ENCODE measurements at places on chromosomes 5 and 9. TPM values are rescaled to one million over a fixed set of nuclear protein-coding genes. Genes with fewer than 3 reads are reported as not detected.

GRCh38 chr9:33375238-33375840, 27.0 kb downstream of the AQP7 start:
- H3K27ac ChIP-seq: peak overlapping the region; percentile 8
- H3K4me1 ChIP-seq: no peaks in the 10 kb centered on the region
- H3K4me3 ChIP-seq: peak overlapping the region; percentile 40
- peak; percentile 71 for DNase-seq
- no peaks in the 10 kb centered on the region for H3K36me3 ChIP-seq
- H3K27me3 ChIP-seq: no peaks in the 10 kb centered on the region

DNA sequence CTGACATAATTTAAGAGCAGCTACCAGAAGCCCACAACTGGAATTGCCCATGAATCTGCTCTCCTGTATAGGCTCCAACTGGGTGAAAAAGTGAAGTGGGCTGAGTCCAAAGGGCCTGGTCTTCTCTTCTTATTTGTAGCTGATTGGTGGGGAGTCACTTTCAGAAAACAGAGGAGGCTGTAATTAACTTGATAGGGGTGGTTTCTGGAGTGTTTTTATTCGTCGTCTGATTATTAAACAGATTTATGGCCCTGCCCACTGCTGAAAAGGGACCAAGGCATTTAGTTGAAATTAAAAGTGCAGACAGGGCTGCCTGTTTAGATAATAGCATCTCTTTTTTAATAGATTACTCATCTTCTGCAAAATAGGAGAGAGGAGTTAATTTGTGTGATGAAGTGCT, 81.0 kb upstream of the SAP30L start:
- no peak overlapping the region for H3K27ac ChIP-seq
- H3K36me3 ChIP-seq: no peaks in the 10 kb centered on the region
- H3K4me1 ChIP-seq: peaks cover 8% of the 10 kb centered on the region
- no peak overlapping the region for H3K4me3 ChIP-seq
- no peak for DNase-seq

DNA sequence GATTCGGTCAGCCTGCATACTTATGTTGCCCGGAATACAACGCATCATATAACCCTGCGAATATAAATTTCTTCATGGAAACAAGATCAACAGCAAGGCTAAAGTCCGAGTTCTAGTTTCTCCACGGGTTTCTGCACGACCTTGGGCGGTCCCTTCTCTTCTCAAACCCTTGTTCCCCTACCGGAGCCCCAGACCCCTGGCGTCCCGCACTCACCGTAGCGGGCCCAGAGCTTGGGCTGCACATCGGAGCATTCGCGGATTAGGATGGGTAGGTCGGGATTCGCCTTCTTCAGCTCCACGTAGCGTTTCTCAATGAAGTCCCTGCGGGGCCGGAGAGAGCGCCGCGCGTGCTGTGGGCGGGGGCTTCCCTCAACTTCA, 399 bp downstream of the NDUFA2 start:
- peak; percentile 27 for DNase-seq
- H3K36me3 ChIP-seq: peaks cover 24% of the 10 kb centered on the region
- H3K4me3 ChIP-seq: peak overlapping the region; percentile 83
- no peaks in the 10 kb centered on the region for H3K27me3 ChIP-seq

DNA sequence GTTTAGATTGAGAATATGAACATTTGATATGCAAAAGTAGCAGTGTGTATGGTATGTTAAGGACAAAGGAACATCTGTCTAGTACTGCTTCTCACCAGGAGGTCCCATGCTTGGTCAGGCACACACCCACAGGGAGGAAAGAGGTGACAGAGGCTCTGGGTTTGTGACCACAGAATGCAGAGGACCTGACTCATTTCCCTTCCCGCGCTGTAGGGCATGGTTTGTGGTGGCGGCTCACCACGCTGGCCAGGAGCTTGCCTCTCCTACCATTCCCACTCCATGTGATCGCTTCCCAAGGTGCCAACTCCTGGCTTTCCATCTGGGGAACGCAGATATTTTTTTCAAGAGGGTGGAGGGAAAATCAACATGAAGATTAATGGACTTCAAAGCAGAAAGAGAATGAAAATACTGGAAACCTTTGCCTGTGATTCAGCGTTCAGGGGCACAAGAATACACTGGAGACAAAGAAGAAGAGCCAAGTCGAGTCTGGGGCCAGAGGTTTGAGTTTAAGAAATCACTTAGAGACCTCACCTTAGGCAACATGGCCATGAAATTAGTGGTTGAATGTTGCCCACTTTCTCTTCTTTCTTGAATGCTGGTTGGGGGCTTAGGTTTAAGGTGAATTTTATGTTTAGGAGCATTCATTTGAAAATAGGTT, 477.8 kb downstream of the CCDC171 start:
- no peaks in the 10 kb centered on the region for H3K4me1 ChIP-seq
- H3K27me3 ChIP-seq: no peaks in the 10 kb centered on the region
- DNase-seq: no peak
- H3K36me3 ChIP-seq: no peaks in the 10 kb centered on the region

GRCh38 chr5:126525630-126526245, 69.3 kb downstream of the ALDH7A1 start:
- H3K27me3 ChIP-seq: no peaks in the 10 kb centered on the region
- no peaks in the 10 kb centered on the region for H3K36me3 ChIP-seq
- no peaks in the 10 kb centered on the region for H3K4me1 ChIP-seq
- no peak overlapping the region for H3K27ac ChIP-seq

- no peak overlapping the region for H3K27ac ChIP-seq
- H3K4me1 ChIP-seq: no peaks in the 10 kb centered on the region
- no peak for DNase-seq
- no peak overlapping the region for H3K4me3 ChIP-seq
Observed at GRCh38 chr9:28668158-28668557, 1094.9 kb upstream of the C9orf72 start.

DNA sequence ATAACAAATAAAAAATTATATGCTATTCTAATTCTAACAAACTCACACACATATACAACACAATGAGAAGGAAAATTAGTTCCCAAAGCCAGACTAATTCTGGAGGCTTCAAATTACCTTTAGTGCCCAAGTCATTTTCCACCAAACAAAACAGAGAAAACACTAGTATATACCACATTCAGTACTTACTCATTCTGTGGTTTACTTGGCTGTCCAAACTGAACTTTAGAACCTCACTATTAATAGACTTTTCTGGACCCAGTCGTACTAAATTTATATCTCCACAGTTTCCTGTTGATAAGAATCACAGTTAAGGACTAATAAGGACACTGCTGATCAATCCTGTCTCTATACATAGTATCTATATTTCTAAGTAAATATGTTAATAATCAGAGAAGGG, 66.4 kb downstream of the SETX start:
- H3K27ac ChIP-seq: no peak overlapping the region
- H3K27me3 ChIP-seq: no peaks in the 10 kb centered on the region
- no peak overlapping the region for H3K4me3 ChIP-seq
- no peaks in the 10 kb centered on the region for H3K4me1 ChIP-seq
- H3K36me3 ChIP-seq: peaks cover 35% of the 10 kb centered on the region
- DNase-seq: no peak

- no peak overlapping the region for H3K27ac ChIP-seq
- no peak for DNase-seq
- H3K4me3 ChIP-seq: no peak overlapping the region
Observed at GRCh38 chr5:56523790-56524575, 290.9 kb upstream of the ANKRD55 start.

GRCh38 chr5:155729684-155730059, 597.3 kb upstream of the SGCD start:
- peaks cover 5% of the 10 kb centered on the region for H3K4me1 ChIP-seq
- peak overlapping the region; percentile 89 for H3K4me3 ChIP-seq
- H3K36me3 ChIP-seq: no peaks in the 10 kb centered on the region
- peak; percentile 53 for DNase-seq
- no peak overlapping the region for H3K27ac ChIP-seq
- H3K27me3 ChIP-seq: peaks cover 90% of the 10 kb centered on the region

GRCh38 chr5:127650022-127650421, 1.1 kb downstream of the CTXN3 start:
- H3K36me3 ChIP-seq: no peaks in the 10 kb centered on the region
- no peaks in the 10 kb centered on the region for H3K27me3 ChIP-seq
- H3K4me3 ChIP-seq: no peak overlapping the region
- H3K27ac ChIP-seq: no peak overlapping the region

GRCh38 chr5:9927521-9927997, 297.4 kb upstream of the TAS2R1 start:
- no peaks in the 10 kb centered on the region for H3K27me3 ChIP-seq
- H3K4me1 ChIP-seq: no peaks in the 10 kb centered on the region
- H3K4me3 ChIP-seq: no peak overlapping the region

DNA sequence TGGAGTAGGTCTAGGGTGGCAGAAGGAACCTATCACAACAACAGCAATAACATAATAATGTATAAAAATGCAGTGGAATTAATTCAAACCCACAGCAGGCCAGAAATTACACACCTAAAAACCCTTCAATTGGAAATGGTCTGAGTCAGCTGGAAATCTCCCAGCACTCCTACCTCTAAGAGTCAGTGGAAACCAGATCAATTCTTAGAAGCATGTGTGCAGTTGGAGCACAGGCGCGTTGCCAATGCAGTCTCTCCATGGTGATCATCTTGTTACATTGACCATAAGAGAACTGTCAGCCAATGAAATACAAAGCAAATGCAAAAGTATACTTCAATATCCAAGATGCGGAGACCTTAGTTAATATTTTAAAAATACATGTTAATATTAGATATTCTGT, 15.1 kb upstream of the CSNK1G3 start:
- DNase-seq: no peak

DNA sequence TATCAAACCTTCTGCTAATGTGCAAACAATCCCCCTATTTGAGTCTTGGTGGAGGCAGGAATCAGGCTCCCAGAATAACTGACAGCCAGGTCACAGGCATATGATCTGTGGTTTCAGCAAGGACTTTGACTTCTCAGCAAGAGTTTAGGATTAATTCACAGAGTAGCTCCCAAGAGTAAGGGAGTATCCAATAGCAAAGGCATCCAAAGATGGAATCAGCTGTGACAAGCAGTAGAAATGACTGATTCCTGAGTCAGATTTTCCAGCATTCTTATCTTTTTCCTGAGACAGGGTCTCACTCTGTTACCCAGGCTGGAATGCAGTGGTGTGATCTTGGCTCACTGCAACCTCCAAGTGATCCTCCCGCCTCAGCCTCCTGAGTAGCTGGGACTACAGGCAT, 108.3 kb downstream of the EPB41L4A start:
- no peaks in the 10 kb centered on the region for H3K36me3 ChIP-seq
- H3K4me3 ChIP-seq: no peak overlapping the region
- DNase-seq: no peak
- H3K27me3 ChIP-seq: no peaks in the 10 kb centered on the region
- H3K4me1 ChIP-seq: peaks cover 8% of the 10 kb centered on the region

DNA sequence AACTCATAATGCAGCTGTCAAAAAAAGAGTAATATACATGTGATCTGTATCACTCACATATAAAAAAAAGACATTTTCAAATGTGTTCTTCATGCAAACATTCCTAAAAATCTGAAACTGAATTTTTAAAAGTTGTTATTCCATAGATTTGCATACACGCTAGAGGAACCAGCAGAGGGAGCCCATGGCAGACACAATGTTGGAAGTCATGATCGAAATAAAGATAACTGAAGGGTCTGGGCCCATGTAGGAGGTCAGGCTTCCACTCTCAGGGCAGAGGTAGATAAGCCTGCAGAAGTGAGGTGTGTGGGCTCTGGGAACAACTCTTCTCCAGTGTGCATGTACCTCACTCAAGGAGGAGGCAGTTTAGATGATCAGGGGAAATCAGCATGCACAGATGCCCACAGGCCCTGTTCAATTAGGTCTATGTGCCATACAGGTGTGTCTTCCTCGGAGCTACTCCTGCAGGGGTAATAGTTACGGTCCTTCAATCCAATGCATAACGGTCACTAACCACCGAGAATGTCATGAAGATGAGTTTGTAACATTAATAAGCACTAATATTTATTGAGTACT, 208.6 kb downstream of the EPB41L4A start:
- peak; percentile 69 for DNase-seq
- no peaks in the 10 kb centered on the region for H3K27me3 ChIP-seq
- no peaks in the 10 kb centered on the region for H3K36me3 ChIP-seq
- no peak overlapping the region for H3K27ac ChIP-seq
- no peak overlapping the region for H3K4me3 ChIP-seq
- peaks cover 19% of the 10 kb centered on the region for H3K4me1 ChIP-seq

DNA sequence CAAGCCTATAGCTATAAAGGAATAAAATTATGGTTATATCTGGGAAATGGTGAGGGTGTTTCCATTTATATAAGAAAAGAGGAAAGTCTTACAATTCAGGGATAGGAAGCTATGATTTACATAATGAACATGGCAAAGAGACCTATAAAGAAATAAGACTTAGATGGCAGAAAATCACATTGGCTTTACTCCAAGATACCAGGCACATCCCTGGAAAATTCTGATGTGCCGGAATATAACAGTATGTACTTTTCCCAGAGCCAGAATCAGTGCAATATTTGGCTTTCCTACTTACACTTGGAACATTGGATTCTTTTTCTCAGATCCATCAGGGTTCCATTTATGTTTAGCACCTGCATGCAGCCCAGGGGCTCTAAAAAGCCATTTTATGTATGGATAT, 357.8 kb downstream of the CETN3 start:
- H3K4me3 ChIP-seq: no peak overlapping the region
- no peak for DNase-seq
- no peak overlapping the region for H3K27ac ChIP-seq
- no peaks in the 10 kb centered on the region for H3K4me1 ChIP-seq

DNA sequence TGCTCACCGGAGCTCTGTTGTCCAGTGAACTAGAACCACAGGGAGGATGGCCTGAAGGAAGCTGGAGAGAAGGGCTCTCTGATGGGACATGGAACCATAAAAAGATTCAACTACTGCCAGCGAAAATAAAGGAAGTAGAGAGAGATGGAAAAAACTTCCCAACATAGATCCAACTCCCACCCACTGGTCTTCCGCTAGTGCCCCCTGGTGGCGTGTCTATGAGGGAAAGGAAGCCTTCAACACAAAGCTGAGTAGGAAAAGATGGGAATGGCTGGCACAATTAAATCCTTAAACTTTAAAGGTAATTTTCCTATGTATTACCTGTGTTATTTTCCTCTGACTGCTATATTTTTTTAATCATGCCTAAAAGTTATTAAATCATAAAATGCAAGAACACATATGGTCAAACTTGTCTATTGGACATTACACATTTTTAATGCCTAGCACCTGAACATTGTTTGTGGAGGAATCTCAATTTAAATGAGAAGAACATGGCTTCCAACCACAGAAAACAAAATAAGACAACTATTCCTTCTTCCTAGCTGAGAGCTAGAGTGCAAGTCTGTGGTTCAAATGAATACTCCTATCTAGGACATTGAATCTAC, 51.5 kb downstream of the CEP120 start:
- peaks cover 6% of the 10 kb centered on the region for H3K36me3 ChIP-seq
- no peak overlapping the region for H3K27ac ChIP-seq
- no peaks in the 10 kb centered on the region for H3K27me3 ChIP-seq
- H3K4me1 ChIP-seq: no peaks in the 10 kb centered on the region
- DNase-seq: peak; percentile 78
- H3K4me3 ChIP-seq: no peak overlapping the region

GHR gene
- total RNA-seq: 1.9 TPM

RNF183 gene
- total RNA-seq: not detected

TTC23L gene
- total RNA-seq: 2.2 TPM

C5orf46 gene
- total RNA-seq: not detected

SOX30 gene
- 1.4 TPM for total RNA-seq

C9orf153 gene
- 0.12 TPM for total RNA-seq

Measured in GM23338 (cell line).